Thoracic aorta (tissue), 2 donors: ENCODE measurements at places on chromosomes 4 and X.

DNA sequence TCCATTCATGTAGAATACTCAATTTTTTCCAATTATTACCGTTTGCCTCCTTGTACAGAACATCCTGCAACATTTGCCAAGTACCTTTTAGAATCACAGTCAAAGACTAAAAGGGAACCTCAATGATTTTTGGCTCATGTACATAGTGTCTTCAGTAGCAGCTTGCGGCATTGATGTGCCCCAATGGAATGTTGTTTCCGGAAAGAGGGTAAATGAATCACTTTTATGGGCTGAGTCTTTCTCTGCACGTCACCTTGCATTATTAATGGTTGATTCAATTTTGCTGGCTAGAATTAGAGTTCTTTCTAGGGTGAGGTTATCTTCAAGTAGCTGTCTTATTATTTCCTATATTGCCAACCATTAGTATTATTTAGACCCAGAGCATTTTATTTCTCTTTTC, 116.9 kb upstream of the GABRA2 start:
- H3K4me3 ChIP-seq, result no peak overlapping the region
- DNase-seq, result no peak
- H3K36me3 ChIP-seq, result no peaks in the 10 kb centered on the region
- H3K27ac ChIP-seq, result no peak overlapping the region

DNA sequence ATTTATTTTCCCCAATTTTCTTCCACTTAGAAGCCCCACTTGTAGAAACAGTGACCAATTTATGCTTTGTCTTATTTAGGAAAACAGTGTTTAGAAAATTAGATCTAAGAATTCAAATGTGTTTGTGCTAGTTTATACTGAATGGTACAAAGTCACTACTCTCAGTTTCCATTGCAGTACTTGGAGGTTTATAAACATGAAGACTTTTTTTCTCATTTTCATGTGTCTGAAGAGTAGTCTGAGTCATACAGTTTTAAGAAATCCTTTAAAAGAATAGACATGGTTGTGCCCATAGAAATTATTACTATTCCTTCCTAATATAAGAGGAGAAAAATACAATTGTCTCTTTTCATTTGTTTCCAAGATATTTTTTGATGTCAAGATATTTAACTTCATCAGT, 458.7 kb downstream of the NAF1 start:
- no peaks in the 10 kb centered on the region for H3K36me3 ChIP-seq
- no peak overlapping the region for H3K4me3 ChIP-seq
- no peaks in the 10 kb centered on the region for H3K27me3 ChIP-seq
- peaks cover 9% of the 10 kb centered on the region for H3K4me1 ChIP-seq
- no peak for DNase-seq

DNA sequence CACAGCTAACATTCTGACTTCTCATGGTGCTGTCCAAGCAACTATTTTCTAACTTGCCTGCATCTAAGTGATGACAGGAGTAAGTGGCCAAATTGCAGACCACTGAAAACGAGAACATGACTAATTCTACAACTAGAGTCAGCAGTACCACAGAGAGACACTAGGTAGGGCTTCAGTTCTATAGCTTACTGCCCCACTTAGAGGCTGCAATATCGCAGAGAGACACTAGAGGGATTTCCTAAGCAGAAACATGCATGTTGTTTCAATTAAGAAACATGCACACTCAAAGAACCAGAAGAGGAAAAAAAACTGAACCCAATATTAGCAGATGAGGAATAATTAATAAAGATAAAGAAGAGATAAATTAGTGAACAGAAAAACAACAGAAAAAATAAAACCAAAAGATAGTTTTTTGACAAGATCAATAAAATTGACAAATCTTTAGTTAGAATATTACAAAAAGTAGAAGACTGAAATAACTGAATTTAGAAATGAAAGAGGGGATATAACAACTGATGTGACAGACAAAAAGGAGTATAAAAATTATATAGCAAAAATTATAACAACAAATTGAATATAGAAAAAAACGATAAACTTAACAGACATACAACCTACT, 100.8 kb downstream of the SPIN4 start:
- no peak for DNase-seq
- no peaks in the 10 kb centered on the region for H3K4me1 ChIP-seq
- H3K36me3 ChIP-seq, result no peaks in the 10 kb centered on the region
- H3K27ac ChIP-seq, result no peak overlapping the region
- H3K4me3 ChIP-seq, result no peak overlapping the region
- no peaks in the 10 kb centered on the region for H3K27me3 ChIP-seq

DNA sequence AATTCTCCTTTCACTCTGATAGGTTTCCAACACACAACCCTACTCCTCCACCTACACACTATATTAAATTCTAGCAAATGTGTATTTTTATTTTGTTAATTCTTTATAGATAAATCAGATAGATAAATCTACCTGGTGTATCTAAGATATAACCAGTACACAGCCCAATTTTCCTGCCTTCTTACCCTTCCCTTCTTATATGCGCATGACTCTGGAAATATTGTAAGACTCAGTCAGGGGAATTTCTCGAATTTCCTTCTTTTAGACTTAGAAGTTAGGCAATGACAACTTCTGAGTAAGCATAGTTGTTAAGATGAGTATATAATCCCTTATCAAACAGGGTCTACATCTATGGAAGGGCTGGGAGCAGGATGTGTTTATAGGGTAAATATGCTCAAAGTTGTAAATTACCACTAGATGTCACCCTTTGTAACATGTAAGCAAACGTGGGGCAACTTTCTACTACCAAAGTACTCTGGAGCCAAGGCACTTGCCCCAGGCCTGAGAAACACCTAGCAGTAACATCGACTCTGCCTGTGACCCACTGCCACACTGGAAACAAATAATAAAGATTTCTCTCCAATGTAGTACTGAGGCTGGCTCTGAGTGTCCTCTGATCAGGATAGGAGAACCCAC, 444.7 kb downstream of the IQCM start:
- no peaks in the 10 kb centered on the region for H3K27me3 ChIP-seq
- no peak overlapping the region for H3K4me3 ChIP-seq
- H3K4me1 ChIP-seq, result peaks cover 14% of the 10 kb centered on the region
- no peaks in the 10 kb centered on the region for H3K36me3 ChIP-seq
- no peak overlapping the region for H3K27ac ChIP-seq
- no peak for DNase-seq

DNA sequence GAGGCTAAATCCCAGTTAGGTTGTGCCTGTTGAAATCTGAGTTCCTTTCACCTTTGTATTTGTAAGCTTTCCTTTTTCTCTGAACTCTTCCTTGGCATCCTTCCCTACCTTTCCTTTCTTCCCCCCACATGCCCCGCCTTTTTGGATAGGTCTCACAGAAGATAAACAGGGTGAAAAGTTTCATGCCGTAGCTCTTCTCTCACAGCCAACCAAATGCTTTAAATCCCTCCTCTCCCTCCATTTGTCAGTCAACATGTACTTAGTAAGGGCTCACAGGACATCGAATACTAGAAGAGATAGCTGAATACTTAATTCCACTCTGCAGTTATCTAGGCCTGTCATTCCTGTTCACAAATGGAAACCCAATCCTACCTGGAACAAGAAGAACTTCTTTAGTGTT, 107.1 kb upstream of the BMPR1B start:
- H3K27ac ChIP-seq, result no peak overlapping the region
- peaks cover 3% of the 10 kb centered on the region for H3K36me3 ChIP-seq
- DNase-seq, result no peak
- no peaks in the 10 kb centered on the region for H3K27me3 ChIP-seq
- H3K4me1 ChIP-seq, result peaks cover 64% of the 10 kb centered on the region
